AG20443 (cell line): ENCODE measurements at places on chromosomes 11 and 22.
A peak's percentile ranks its signal among the peaks of the same experiment; 100 is the strongest.

DNA sequence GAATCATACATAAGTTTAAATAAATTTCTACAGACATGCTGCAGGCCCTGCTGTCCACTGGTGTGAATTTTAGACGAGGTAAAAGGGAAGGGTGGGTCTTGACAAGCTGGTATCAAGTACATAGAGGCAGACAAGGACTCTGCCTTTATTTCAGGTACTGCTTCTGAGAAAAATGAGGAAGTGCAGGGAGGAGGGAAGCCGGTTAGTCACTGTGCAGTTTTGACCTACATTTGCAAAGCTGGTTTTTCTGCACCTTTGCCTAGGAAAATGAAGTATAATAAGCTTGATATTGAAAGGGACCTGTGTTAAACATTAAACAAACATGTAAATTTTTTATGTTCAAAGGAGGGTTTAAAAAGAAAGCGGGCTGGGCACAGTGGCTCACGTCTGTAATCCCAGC is 24.6 kb downstream of the TMEM45B start:
- DNase-seq: no peak

DNA sequence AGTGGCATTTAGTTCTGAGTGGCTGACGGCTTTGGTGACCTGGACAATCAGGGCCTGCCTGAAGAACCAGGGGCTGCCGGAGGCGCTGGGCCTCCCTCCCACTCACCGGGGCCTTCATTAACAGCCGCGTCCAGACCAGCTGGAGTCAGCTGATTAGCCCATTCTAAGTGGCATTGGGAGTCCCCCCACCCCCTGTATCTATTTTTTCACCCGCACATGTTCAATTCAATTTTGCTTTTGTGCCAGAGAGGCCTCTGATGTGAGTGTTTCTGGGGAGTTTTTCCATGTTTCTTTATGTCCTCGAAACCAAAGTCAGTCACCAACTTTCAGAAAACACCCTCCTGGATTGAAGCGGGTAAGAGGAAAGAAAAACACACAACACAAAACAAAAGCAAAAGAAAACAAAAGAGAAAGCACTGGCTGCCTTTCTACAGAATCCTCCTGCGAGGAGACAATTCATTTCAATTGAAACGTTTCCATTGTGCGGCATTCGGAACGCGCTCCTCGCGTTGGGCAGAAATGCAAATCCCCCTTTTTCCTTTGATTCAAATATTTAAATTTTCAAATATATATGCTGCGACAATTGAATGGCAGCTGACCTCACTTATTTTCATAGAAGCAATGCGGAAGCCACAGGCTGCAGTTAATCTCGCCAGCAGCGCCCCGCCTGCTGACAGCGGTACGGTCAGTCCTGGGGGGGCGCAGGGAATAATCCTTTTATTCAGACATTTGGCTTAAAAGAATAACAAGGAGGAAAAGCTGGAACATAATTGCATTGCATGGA is 17.7 kb downstream of the CDKN1C start:
- no peak for DNase-seq

GRCh38 chr11:128457874-128458273 is 129.5 kb downstream of the ETS1 start:
- DNase-seq: no peak

GRCh38 chr11:6319001-6319703 is 1.1 kb downstream of the CAVIN3 start:
- DNase-seq: peak; percentile 60

- DNase-seq: no peak
Measured at GRCh38 chr11:122920579-122920978, 38.0 kb downstream of the JHY start.

DNA sequence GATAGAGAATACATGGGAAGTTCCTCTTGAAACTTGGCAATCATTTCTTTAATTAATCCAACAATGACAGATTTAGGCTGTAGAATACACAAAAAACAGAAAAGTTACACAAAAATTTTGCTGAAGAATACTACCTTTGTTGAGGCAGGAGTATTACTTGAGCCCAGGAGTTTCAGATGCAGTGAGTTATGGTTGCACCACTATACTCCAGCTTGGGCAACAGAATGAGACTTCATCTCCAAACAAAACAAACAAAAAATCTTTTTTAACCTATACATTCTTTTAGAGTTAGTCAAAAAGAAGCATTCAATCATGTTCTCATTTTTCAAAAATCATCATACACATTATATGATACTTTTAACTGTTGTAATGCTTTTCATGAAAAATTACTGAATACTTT is 22.1 kb downstream of the UEVLD start:
- no peak for DNase-seq

DNA sequence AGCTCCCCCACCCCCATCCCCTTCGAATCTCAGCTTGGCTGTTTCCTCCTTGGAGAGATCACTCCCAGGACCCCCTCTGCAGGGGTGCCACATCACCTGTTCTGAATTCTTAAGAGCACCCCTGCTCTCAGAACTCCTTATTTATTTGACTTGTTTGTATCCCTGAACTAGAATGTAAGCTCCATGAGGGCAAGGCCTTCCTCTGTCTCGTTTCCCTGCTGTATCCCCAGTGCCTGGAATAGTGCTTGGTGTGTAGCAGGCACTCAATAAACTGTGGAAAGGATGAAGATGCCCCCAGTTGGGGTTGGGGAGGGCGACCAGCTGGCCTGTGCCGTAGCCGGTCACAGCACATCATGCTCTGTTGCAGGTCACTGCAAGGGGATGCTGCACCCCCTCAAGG is 3.6 kb upstream of the MDK start:
- DNase-seq: no peak

DNA sequence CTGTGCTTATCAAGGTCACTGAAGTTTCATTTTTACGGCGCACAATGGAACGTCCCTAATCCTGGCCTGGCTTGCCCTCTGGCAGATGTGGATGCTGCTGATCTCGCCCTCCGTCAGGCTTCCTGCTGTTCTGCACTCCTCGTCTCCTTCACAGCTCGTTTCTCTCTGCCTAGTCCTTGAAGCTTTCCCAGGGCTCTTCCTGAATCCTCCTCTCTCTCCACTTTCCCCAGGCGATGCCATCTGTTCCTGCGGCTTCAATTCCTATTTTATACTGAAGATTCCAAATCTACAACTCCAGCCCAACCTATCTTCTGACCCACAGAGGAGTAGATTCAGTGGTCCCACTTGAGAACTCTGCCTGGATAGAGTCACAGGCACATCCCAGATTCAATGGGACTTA is 14.2 kb downstream of the SLC22A8 start:
- DNase-seq: no peak

- DNase-seq: peak; percentile 53
Measured at GRCh38 chr11:122167100-122167499, 51.1 kb upstream of the BLID start.

DNA sequence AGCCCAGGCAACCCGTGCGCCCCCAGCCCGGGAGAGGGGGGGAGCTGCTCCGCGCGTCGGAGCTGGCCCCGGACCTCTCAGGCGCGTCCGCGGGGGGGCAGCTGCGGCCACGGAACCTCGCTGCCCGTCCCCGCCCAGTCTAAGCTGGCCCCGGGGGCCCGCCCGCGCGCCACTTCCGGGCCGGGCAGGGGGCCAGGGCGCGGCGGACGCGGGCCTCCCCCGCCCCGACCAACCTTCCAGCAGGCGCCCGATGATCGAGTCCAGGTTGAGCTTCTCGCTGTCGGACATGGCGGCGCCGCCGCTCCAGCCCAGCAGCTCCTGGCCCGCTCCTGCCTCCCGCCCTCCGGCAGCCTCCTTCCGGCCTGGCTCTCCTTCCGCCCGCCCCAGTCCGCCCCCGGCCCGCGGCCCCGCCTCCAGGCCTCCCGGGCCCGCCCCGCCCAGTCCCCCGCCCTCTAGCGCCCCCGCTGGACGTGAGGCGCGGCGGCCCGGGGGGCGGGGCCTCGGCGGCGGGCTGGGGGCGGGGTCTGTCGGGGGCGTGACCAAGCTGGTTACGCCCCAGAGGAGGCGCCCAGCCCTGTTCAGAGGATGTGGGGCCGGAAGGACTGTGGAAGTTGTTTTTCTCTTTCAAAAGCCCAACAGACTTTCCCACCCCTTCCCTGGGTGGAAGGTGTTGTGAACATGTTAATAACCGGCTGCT is at the start of gene PPP1CA:
Gene PPP1CA, minus strand, starts transcription at position 364 of the 697 bp plus-strand sequence. Its CDS starts 76 bp downstream, at position 288.
- DNase-seq: peak; percentile 99

GRCh38 chr11:110433393-110434333 is 3.9 kb downstream of the FDX1 start:
- peak; percentile 28 for DNase-seq

DNA sequence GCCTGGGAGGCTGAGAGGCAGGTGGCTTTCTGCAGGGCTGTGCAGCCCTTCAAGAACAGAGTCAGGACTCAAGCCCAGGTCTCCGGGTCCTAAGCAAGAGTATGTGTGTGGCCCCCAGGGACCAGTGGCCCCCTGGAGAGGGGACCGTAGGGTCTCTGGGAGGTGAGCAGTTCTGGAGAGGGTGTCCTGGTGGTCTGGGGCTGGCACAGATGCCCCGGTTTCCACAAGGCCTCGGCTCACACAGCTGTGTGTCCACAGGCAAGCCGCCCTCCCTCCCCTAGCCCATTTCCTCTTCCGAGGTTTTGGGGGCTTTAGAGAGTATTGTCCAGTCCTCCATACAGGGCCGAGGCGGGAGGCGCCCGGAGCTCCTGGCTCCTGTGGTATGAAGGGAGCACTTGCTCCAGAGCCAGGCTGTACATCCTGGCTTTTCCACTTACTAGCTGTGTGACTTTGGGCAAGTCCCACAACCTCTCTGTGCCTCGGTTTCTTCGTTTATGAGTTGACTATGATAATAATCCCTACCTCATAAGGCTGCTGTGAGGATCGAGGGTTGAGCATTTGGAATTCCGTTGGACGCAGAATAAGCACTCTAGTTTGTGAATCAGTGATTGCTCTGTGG is 3.4 kb upstream of the RPS19BP1 start:
- DNase-seq: no peak

GRCh38 chr11:44880953-44881352 is 69.7 kb downstream of the TP53I11 start:
- DNase-seq: no peak

DNA sequence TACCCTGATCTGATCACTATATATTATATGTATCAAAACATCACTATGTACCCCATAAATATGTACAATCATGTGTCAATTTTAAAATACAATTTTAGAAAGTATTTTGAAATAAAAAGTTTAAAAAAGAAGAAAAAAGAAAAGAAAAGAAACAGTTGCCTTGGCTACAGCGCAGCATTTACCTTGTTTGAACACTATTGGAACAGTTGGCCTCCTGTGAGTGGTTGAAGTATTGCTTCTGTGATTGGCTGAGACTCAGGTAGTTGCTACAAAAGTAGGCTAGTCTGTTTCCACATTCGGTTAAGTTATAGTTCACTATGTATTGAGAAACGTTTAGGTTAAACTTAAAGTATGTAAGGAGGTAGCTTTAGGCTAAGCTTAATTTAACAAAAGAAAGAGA is 7.9 kb upstream of the DTX4 start:
- DNase-seq: no peak

GRCh38 chr11:2258501-2259465 is 11.6 kb downstream of the ASCL2 start:
- DNase-seq: peak; percentile 12

- DNase-seq: peak; percentile 88
Measured at GRCh38 chr11:122749005-122749687, 89.2 kb upstream of the CRTAM start.

GRCh38 chr11:133501643-133502539 is 30.4 kb downstream of the OPCML start:
- DNase-seq: no peak

- DNase-seq: peak; percentile 66
Measured at GRCh38 chr11:976431-977160, 50.9 kb downstream of the AP2A2 start.

DNA sequence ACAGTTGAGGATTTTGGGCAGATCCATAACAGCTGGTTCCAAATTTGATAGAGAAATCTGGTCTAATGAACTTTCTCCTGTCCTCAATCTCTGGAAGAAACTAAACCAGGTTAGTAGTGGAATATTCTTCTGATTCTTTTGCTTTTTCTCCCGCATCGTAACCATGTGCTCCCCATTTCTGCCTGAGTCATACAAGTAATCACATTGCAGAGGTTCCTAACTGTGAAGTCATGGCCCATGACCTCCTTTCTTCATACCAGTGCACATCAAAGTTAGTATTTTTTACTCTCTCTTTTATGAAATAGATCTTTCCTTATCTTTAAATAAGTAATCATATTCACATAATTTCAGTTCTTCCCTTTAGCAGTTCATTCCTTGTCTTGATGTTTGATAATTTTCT is 249.0 kb downstream of the DYNC2H1 start:
- no peak for DNase-seq

- DNase-seq: no peak
Measured at GRCh38 chr11:44617671-44618461, 52.4 kb downstream of the CD82 start.

- no peak for DNase-seq
Measured at GRCh38 chr11:24588081-24588480, 91.2 kb downstream of the LUZP2 start.

DNA sequence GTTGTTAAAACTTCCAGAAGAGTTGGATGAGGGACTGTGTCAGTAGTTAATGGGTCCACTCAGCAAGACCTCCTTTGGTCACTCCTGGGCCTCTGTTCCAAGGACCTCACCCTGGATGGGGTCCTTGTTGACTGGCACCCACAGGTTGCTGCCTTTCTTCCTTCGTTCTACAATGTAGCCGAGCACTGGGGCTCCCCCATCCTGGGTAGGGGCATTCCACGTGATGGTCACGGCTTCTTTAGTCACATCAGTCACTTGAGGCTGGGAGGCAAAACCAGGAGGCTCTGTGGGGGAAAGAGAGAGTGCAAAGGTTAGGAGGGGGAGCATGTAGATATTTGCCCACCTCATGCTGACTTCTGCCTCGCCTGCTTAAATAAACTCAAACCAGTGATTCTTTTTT is 12.0 kb downstream of the TMEM86A start:
- DNase-seq: no peak

DNA sequence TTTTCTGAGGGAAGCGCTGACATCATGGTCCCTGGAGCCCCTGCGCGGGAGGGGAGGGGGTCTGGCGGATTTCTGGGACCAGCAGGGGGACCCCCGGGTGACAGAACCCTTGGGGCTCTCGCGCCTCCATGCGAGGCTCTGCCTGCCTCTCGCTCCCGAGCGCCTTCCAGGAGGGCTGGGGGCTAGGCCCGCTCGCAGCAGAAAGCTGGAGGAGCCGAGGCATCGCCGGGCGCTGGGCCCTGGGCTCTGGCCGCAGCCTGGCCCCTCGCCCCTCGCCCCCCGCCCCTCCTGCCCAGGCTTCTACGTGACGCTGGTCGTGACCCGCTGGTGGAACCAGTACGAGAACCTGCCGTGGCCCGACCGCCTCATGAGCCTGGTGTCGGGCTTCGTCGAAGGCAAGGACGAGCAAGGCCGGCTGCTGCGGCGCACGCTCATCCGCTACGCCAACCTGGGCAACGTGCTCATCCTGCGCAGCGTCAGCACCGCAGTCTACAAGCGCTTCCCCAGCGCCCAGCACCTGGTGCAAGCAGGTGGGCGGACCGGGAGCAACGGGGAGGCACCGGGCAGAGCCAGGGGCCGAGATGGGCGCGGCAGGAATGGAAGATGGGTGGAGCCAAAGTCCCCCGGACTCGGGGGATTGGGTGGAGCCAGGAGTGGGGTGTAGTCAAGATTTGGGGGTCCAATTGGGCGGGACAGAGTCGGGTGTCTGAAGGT is 5.4 kb downstream of the BEST1 start:
- no peak for DNase-seq

GRCh38 chr22:40218152-40218551 is 40.4 kb downstream of the TNRC6B start:
- DNase-seq: no peak

- no peak for DNase-seq
Measured at GRCh38 chr11:121614636-121615240, 162.0 kb upstream of the SORL1-AS1 start.

GRCh38 chr11:21640491-21640890 is 552.4 kb upstream of the ANO5 start:
- DNase-seq: no peak

GRCh38 chr11:28636566-28636965 is 528.4 kb downstream of the METTL15 start:
- DNase-seq: peak; percentile 17
